ENCODE measurements at places on chromosomes 3 and 15.
A peak's percentile ranks its signal among the peaks of the same experiment; 100 is the strongest.

GRCh38 chr3:149291178-149291577 is 42.3 kb downstream of the TM4SF18 start:
- DNase-seq, result no peak

DNA sequence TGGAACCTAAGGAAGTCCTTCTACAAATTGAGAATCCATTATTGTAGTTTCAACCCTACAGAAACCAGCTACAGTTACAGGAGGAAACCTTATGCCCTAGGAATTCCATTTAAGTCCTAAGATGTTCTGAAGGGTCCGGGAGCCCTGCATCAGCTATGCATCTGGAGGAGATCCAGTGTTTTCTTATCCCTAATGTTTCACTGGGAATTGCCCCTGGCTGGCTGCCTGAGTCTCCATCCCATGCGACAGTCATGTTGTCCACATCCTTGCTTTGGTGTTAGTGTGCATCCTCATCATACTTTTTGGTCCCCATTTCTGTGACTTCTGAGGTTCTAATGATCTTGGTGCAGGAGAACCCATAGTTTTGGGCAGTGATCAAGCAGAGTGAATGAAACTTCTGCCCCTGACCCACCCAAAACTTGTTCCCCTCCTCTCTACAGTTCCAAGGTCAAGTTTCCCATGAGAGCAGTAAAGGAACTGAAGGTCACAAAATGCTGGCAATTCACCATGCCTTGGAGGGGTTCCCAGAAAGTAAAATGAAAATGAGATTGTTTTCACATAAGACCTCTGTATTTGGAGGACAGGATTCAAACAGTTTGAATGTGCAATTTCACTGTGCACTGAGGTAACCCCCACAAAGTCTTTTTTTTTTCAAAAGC is 121.9 kb upstream of the PHLDB2 start:
- DNase-seq, result no peak

DNA sequence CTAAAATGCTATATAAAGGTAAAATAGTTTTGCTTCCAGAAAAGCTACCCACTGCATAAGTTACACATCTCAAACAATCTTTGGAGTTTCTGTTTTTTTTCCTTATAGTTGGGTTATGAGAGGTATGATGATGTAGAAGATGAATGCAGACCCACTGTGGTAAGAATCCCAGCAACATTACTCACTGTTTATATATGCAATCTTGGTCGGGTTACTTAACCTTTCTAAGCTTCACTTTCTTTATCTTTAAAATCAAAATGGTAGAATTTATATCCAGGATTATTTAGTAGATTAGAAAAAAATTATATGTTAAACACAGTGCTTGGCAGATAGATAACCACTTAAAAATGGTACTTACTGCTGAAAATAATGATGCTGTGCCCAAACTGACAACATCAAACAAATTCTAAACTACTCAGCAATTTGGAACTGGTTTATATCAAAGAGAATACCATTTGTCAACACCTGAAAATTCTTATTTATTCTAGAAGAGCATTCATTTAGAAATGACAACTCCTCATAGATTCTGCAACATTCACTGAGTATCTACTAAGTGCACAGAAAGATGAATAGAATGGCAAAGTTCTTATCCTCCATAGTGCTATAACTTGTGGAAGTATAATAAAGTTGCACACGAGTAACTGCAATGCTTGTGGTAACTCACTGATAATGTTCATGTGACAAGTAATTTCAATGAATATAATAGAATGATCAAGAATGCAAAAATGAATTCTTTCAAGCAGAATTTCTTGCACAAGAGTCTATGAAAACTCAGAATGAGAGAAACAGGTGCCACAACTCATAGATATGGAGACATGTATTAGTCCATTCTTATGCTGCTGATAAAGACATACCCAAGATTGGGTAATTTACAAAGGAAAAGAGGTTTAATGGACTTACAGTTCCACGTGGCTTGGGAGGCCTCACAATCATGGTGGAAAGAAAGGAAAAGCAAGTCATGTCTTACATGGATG is 129.0 kb upstream of the SLC7A14 start:
- DNase-seq, result peak; percentile 40

DNA sequence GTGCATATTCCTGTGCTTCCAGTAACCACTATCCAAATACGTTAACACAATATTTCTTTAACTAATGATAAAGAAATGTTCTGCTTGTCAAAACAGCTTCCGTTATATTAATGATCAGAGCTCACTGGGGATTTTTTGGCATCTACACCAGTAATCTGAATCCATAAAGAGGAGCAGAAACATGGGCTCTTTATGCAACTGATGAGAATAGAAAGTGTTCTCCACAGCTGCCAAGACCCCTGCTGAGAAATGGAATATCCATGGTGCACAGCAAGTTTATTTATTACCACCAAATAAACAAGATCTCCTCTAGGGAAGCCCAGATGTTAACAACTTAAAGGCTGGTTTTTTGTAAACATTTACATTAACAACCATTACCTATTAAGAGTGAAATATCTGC is 54.5 kb downstream of the ALDH1A2 start:
- no peak for DNase-seq

DNA sequence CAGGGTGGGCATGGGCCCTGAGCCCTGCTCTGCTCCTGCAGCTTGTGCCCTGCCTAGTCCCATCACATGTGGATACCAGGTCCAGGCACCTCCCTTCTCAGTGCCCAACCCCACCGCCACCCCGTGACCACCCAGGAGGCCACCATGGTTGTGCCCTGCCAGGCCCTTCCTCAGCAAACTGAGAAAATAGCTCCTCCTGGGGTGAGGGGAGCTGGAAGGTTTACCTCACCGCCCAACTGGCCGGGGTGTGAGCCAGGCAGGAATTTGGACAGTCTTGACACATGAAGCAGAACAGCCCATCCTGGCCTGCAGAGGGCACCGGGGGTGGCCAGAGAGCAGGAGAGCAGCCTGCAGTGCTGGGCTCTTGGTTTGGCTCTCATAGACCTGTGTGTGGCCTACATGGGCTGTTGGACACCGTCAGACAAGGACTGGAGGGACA is 11.4 kb upstream of the C3orf22 start:
- no peak for DNase-seq

DNA sequence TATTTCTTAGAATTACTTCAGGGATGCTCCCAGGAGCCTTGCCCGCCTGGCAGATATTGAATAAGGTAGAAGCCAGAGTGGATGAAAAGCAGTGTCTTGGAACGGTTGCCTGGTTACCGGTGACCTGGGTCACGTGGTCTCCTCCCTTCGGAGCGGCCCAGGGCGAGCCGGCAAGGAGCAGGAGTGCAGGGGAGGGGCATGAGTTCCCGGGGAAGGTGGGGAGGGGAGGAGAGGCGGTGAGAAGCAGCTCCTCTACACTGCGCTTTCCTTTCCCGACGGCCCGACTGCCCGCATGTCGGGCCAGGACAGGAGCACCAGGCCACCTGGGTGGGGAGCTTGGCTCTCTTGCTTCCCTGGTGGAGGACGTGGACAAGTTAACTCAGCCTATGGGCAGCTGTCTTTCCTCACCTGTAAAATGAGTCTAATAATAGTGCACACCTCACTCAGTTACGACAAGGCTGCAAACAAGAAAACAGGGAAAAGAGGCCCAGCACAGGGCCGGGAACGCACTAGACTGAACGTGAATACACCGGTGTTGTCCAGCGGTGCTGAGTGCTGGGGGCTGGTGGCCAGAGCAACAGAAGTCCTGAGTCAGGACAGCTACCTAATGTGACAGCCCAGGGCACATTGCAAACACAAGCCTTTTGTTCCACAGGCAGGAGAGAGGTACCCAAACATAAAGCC is 198.3 kb downstream of the ADAMTS9 start:
- no peak for DNase-seq

DNA sequence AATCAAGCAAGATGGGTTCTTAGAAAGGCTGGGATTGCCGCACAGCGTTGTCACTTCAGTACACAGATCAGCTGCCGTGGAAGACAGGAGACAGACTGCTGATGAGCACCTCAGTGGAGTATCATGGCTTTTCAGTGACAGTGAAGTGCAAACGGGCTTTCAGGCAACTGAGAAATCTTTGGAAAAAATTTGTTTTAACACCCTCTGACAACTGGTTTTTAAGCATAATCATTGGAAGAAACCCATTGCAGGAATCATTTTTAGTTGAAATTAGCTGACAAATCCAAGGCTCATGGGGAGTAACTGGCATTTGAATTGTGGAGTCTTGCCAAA is 418.8 kb downstream of the OTOL1 start:
- no peak for DNase-seq

GRCh38 chr3:149368674-149369497 is 8.6 kb downstream of the TM4SF1 start:
- no peak for DNase-seq

DNA sequence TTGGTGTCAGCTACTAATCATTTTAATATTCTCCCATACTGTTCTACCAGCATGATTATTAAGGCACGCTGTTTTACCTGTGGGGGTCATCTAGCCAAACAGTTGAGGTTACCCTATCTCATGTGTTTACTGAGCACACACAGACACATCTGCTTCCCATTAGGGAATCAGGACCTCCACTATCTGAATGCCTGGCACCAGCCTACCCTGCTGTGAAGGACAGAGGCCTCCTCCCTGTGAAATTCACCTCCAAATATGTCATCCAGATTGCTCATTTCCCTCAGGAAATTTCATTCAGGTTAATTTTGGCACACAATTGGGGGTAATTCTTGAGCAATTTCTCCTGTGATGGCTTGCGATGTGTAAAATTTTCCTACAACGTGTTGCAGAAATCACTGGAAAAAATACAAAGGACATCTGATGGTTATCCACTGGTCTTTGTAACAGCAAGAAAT is 155.6 kb upstream of the NR2E3 start:
- DNase-seq, result no peak

GRCh38 chr15:78811124-78811824 is at the start of gene ADAMTS7:
Gene ADAMTS7, minus strand, starts transcription at chr15:78811464. Its CDS starts 244 bp downstream, at chr15:78811220.
- peak; percentile 97 for DNase-seq

DNA sequence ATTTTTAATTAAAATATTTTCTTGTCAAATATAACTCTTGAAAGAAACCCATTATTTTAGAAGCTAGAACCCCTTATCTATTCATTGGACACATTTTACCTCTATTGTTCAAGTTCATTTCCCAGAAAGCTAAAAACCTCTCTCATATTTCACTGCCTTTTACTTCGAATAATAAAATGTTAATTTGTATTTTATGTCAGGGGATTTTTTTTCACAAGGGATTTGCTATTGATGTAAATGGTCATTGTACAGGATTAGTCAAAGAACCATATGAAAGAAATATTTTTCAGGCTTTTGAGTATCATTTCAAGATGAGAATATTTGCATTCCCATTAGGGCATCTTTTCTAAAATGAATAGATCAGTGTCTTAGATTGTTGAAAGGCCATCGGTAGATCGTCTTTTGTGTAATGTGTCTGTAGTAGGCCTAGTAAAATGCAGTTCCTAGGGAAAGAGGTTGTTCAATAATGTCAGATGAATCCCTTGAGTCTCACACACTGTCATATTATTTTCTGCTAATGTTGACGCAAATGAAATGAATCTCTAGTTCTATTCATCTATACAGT is 114.5 kb downstream of the ROBO1 start:
- DNase-seq, result no peak

DNA sequence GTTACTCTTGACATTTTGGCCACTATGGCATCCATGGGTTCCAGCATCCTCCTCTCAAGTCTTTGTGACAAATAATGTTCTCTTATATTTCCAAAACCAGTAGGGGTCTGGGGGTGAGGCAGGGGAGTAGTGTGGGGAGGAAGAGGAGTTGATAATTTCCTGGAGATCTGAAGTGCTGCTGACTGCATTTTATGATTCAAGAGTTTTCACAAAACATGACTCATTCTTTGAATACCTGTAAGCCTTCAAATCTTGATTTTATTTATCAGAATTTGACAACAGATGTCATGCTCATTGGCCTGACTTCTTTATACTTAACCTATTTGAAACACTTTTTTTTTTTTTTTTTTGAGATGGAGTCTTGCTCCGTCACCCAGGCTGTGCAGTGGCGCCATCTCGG is 98.8 kb upstream of the PLXND1 start:
- no peak for DNase-seq

GRCh38 chr3:13070391-13071070 is 2.7 kb downstream of the IQSEC1 start:
- no peak for DNase-seq

DNA sequence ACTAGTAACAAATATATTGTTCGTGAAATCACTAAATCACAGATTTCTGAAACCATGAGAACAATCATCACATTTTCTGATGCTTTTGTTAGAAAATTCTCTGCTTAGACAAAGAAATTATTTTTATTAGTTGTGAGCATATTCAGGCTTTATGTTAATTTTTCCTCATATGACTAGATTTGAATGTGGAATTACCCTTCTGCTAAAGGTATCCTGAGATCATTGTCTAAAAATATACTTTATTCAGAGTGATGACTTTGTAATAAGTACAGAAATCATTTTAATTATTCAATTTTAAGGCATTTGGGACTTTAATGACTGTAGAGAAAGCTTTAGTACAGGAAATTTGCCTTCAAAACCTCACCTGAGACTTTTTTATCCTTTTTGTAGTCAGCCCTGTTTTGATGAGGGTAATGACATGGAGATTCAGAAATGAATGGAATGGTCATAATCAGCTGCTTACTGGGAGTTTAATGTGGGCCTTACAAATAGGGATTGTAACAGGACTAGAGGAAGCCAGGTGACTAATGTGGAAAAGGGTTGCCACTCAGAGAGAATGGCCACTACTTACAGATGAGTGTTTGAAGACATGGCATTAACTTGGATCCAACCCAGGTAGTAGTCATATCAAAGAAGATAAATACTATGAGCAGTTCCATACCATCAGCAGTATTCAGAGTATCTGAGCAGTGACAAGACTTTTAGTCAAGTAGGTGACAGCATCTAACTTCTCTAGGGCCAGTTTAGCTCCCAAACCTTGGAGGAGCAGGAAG is 148.3 kb downstream of the MBNL1 start:
- no peak for DNase-seq

DNA sequence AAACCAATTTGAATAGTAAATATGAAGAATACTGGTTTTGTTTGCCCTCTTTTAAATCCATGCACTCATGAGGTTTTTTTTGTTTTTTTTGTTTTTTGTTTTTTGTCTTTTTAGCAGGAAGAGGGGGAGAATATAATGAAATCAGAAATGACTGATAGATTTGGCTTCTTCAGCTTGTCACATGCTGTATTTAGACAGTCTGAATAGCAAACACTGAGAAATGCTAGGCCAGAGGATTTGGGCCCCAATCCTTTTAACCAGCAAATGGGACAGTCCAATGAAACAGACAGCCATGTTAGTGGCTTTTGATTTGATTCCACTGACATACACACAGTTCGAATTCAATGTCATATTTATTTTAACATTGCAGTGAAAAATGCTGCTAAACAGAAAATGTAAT is 14.2 kb upstream of the CEP152 start:
- no peak for DNase-seq

GRCh38 chr15:53129121-53129904 is 339.2 kb upstream of the ONECUT1 start:
- no peak for DNase-seq
